ENCODE measurements at places on chromosomes 2 and 18.

- DNase-seq: no peak
Observed at GRCh38 chr2:1418566-1418965, 5.3 kb downstream of the TPO start.

GRCh38 chr18:58870130-58870529 lies 5.5 kb downstream of the ZNF532 start:
- DNase-seq: peak; percentile 60

- DNase-seq: peak; percentile 53
Observed at GRCh38 chr18:75491361-75491760, 63.9 kb upstream of the SMIM21 start.

- no peak for DNase-seq
Observed at GRCh38 chr2:16142383-16143361, 202.3 kb downstream of the MYCN start.

DNA sequence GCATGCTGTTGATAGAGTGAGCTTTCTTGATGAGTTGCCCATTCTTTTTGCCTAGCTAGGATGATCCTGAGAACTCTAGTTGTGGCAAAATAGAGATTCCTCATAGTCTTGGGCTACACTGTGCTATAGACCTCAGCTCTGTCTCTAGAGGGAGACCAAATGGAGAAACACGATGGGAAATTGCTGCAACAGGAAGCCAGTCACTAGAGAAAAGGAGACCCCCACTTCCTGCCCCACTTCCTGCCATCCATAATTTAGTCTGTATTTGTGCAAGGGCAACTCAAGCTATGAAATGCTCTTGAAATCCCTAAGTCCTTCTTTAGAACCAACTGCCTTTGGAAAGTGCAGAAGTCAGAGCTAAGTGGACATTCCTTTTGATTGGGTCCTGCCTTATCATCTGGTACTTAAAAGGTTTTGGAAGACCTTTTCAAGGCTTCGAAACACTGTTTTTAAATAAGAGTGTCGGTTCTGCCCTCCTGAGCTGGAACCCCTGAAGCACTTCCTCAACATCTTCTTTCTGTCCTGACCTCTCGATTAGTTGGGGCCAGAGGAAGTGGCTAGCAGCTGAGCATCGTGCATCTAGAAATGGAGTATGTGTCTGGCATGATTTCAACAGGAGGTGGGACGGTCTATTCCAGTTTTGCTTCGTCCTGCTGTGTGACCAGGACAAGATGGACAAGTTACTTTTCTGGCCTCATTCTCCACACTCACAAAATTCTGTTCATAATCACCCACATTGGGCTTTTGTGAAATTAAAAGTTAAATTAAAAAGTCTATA lies 8.6 kb upstream of the KCNE4 start:
- DNase-seq: no peak

DNA sequence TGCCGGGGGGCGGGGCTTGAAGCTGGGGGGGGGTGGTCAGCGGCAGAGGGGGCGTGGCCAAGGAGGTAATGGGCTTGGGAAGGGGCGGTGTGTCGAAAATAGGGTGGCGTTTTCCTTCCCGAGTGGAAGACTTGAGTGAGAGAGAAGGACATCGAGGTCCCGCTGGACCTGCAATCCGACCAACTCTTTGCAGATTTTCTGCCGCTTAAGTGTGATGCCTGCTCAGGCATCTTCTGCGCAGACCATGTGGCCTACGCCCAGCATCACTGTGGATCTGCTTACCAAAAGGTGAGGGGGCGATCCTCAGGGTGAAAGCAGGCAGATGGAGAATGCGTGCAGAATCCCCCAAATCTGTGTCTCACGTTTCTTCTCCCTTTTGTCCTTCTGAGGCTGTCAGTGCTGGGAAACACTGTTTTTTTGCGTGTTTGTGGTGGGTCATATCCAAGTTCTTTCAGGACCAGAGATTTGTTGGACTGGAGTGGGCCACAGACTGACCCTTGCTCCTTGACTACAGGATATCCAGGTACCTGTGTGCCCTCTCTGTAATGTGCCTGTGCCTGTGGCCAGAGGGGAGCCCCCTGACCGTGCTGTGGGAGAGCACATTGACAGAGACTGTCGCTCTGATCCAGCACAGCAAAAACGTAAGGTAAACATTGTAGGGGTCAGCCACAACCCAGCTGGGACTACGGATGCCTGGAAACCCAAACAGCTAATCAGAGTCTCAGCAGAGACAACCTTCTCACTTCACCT lies 727 bp downstream of the ZFAND2B start:
- no peak for DNase-seq

GRCh38 chr2:241135737-241136136 lies 13.5 kb downstream of the PASK start:
- DNase-seq: no peak

- DNase-seq: peak; percentile 44
Observed at GRCh38 chr2:216696751-216697560, 1.6 kb upstream of the IGFBP5 start.

GRCh38 chr2:144015655-144016245 lies 504.2 kb downstream of the ZEB2 start:
- peak; percentile 95 for DNase-seq

DNA sequence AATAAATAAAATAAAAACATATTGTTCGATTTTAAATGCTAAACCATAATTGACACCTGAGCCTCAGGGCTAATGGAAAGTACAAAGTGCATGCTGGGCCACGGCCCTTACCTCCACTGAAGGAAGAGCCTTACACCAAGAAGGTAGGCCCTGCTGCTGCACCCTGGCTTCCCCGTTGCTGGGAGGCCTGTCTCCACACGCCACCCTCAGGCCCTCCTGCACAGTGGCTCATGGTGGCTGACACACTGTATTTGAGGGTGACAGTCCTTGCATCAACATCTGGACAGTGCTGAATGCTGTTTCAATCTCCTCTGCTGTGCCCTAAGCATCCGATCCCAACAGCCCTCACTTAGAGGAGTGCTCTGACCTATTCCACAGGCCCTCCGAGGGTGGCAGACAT lies 39.3 kb upstream of the EDAR start:
- no peak for DNase-seq

- DNase-seq: peak; percentile 84
Observed at GRCh38 chr2:10717628-10718027, 3.8 kb upstream of the ATP6V1C2 start.

DNA sequence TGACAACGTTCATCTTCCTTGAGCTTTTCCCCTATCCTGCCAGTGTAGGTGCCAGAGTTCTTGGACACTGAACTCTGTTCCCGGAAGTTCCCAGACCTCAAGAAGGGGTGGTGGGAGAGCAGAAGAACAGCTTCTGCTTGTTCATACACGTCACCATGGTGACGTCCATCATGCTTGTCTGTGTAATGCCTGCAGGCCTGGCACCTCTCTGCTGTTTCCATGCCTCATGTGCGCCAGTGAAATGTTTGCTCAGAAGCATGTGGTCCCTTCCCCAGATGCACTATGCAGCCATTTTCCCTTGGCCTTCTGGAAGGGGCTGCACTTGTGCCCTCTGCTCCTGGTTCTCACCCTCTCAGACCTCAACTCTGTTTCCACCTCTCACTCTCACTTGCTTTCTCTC lies 210.8 kb upstream of the NABP1 start:
- DNase-seq: no peak

- DNase-seq: peak; percentile 51
Observed at GRCh38 chr2:25491966-25492532, 150.3 kb upstream of the DNMT3A start.

DNA sequence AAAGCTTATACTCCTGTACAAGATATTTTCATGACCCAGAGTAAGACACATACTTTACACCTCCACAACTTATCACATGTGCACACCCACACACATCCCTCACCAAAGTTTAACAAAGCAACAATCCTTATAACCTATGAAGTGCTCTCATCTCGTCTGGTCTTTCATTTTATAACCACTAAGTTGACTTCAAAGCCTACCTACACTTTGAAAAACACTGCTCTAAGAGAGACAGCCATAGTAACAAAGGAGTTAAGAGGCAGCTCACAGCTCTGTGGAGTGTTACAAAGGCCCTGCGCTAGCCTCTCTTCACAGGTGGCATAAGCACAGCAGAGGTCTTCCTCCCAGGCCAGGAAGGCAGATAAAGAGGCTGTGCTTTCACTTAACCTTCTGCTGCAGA lies 69.7 kb upstream of the TMEM200C start:
- no peak for DNase-seq

- DNase-seq: no peak
Observed at GRCh38 chr2:19471491-19471890, 113.1 kb upstream of the OSR1 start.

DNA sequence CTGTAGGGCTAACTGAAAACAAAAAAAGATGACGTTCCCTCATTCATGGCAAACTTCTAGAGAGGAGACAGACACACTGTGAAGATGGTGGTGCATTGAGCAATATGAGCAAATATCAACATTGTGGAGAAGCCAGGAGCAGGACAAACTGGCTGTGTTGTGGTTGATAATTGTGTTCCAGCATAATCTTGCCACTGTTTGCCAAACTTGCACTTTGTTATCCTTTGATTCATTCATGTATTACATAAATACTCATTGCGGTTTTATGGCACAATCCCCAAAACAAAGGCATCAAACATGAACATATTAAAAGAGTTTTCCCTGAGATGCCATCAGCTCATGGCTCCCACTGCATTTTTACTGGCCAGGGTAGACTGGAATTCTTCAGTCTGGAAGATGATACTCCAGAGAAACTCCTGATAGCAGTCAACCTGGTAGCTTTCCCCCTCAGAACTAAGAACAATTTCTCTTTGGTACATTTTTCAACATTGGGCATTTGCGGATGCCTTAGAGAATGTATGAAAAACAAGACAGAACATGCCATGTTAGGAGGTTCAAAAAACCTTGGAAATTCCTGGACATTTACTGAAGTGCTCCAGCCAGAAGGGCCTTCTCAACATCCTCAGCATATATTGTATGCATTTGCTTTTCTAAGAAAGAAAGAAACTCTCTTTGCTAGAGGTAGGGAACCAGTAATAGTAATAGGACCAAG lies 487.4 kb upstream of the CELF4 start:
- no peak for DNase-seq

DNA sequence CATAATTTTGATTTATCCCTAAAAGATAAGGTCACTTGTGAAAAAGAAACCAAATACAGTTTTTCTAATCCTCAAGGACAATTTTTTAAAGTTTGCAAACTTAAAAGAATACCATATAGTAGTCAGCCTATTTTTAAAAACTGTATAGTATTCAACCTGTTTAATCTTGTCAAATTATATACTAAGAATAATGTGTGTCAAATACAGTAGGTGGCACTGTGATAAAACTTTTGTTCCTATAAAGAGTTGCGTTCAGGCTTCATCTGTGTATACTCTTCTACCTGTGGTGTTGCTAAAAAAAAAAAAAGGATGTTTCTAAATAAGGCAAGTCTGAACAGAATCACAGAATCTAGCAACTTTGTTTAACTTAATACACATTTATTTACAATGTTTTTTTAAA lies 68.6 kb downstream of the CCDC138 start:
- peak; percentile 8 for DNase-seq

GRCh38 chr2:120490091-120490798 lies 144.3 kb downstream of the INHBB start:
- DNase-seq: no peak

- DNase-seq: no peak
Observed at GRCh38 chr2:237310515-237311114, 103.3 kb downstream of the COL6A3 start.

- no peak for DNase-seq
Observed at GRCh38 chr18:11667578-11667977, 21.5 kb upstream of the GNAL start.

- no peak for DNase-seq
Observed at GRCh38 chr18:76338619-76339245, 156.3 kb downstream of the ZNF516 start.

DNA sequence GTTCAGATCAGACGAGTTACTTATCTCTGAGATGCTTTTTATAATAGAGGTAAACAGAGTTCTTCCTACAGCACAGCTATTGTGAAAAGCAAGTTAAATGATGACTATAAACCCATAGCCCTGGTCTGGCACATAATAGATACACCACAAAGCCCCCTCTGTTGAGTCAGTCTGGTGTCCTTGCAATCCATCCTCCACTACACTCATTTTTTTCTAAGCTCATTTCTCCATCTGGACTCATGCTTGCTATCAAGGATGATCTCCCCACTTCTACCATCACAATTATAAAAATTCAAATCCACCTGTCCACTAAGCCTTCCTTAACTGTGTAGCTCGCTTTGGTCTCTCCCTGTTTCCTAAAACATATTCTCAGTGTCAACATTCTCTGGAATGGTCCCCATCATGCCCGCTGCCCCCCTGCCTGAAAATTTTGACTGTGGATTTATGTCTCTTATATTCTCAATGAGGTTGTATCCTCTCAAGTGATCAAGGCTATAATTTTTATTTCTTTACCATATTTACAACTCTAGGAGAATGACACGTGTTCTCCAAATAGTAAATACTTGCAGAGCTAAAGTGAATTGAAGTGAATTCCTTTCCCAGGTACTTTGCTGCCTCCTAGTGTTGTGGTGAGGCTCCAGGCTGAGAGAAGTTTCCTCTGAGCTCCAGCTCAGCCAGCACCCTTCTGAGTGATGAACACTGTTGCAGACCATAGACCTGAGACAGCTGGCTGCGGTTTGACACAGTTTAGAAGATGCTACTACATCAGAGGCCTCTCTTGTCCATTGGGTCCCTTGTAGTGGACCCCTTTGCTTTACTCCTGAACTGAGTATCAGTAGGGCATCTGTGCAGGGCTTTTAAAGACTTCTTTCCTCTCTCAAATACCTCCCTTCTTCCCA lies 108.7 kb downstream of the DPP10 start:
- DNase-seq: peak; percentile 45

DNA sequence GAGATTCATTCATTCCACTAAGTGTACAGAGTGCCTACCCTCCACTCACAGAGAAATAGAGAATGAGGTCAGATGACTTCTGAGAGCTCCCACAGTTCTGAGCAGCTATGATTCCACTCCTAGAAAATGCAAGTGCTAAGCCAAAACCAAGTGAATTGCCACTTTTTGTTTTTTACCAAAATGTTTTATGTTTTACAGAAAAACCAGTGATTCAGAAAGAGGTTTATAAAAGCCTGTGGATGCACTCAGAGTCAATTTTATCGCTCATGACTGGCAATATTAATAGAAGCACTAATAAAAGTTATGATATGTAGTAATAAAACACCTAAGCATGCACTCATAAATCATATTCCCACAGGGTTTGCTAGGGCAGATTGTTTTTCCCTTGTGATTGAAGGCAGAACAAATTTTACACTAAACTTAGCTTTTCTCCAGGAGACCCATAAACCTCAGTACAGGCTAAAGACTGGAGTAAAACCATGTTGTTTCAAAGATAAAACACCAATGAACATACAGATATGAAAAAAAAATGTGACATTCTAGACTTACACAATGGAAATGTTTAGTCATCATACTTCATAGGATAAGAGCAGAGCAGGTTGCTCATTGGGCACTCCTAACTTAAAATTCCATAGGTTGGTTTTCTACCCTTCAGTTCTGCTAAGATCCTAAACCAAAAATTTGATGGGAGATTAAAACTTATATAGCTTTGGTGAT lies 67.5 kb downstream of the PDK1 start:
- peak; percentile 78 for DNase-seq

GRCh38 chr2:74983631-74984392 lies 25.4 kb downstream of the POLE4 start:
- no peak for DNase-seq
